ENCODE measurements at places on chromosomes 1 and 21.

DNA sequence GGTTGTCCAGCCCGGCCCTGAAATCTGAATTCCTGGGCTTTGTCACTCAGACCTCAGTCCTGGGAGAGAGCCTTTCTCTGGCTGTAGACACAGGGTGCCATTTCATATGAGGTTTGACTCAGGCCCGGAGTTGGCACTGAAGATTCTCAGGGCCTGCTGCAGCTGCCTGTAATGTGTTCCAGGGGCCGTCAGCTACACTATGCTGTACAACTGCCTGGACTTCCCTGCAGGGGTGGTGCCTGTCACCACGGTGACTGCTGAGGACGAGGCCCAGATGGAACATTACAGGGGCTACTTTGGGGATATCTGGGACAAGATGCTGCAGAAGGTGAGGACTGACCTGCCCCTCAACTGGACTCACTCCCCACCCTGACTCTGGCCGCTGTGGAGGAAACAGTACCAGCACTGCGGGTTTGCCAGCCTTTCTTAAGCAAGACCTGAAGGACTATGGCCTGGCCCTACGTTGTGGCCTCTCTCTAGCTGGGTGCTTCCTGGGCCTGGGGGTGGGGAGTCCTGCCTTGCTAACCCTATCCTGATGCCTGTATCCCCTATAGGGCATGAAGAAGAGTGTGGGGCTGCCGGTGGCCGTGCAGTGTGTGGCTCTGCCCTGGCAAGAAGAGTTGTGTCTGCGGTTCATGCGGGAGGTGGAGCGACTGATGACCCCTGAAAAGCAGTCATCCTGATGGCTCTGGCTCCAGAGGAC is 18.9 kb downstream of the FAAH start:
- DNase-seq: peak; percentile 17

- no peak for DNase-seq
Observed at GRCh38 chr1:153610811-153611301, 2.1 kb downstream of the S100A16 start.

- no peak for DNase-seq
Observed at GRCh38 chr1:30283199-30283962, 440.0 kb downstream of the MATN1 start.

GRCh38 chr1:58592522-58593134 is 15.6 kb upstream of the TACSTD2 start:
- peak; percentile 85 for DNase-seq

DNA sequence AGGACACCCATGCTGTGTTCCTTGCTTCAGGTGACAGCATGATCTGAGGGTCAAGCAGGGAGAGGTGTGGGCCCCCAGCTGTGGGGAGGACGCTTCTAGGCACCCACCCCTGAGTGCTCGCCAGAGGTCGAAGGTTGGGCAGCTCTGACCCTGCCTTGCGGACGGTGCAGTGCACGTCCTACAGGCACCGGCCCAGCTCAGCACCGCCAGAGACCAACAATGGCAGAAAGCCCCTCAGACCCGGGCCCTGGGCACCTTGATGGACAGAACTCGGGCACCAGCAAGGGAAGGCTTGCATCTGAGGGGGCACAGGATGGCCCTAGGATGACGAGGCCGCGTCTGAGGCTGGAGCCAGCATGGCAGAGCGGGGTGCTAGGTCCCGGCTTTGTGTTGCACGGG is 24.7 kb downstream of the NADK start:
- no peak for DNase-seq

- DNase-seq: no peak
Observed at GRCh38 chr1:198132060-198132781, 24.6 kb upstream of the NEK7 start.

- DNase-seq: no peak
Observed at GRCh38 chr1:94385308-94385929, 32.8 kb upstream of the ABCD3 start.

GRCh38 chr21:45200581-45201296 is 87.0 kb downstream of the POFUT2 start:
- DNase-seq: no peak

- no peak for DNase-seq
Observed at GRCh38 chr21:17988102-17988437, 168.9 kb upstream of the C21orf91 start.

DNA sequence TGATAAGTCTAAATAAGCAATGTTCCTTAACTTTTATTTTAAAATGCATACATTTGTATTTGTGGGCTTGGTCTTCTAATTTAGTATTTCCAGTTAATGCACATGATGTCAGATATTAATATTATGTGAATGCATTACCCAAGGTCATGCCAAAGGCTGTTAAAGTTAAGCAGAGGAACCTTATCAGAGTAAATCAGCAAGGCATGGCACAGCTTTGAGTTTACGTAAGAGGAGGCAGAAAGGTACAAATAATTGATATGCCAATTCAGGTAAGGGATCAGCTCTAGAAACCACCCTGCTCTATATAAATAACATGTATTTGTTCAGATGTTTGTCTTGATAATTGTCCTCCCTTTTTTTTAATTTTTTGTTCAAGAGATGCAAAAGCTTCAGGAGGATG is 64.5 kb upstream of the CHRM3 start:
- DNase-seq: no peak

DNA sequence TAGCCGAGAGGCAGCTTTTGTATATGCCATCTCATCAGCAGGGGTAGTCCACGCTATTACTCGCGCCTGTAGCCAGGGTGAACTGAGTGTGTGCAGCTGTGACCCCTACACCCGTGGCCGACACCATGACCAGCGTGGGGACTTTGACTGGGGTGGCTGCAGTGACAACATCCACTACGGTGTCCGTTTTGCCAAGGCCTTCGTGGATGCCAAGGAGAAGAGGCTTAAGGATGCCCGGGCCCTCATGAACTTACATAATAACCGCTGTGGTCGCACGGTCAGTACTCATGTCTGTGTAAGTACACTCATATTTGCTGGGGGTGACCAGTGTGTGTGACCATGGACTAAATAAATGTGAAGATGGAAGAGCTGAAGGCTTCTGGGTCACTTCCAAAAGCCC is 7.4 kb downstream of the WNT2B start:
- DNase-seq: no peak

GRCh38 chr1:38527373-38527966 is 332.1 kb downstream of the RRAGC start:
- no peak for DNase-seq

- peak; percentile 72 for DNase-seq
Observed at GRCh38 chr1:109113590-109114341, at the start of gene ELAPOR1. ELAPOR1 (plus strand) TSS chr1:109114115; CDS start chr1:109114184, 69 bp downstream.

GRCh38 chr1:243587823-243588560 is 262.1 kb downstream of the AKT3 start:
- DNase-seq: no peak

- no peak for DNase-seq
Observed at GRCh38 chr1:43981636-43982035, 2.6 kb downstream of the B4GALT2 start.

- DNase-seq: no peak
Observed at GRCh38 chr1:229046251-229046853, 224.6 kb upstream of the RAB4A start.

DNA sequence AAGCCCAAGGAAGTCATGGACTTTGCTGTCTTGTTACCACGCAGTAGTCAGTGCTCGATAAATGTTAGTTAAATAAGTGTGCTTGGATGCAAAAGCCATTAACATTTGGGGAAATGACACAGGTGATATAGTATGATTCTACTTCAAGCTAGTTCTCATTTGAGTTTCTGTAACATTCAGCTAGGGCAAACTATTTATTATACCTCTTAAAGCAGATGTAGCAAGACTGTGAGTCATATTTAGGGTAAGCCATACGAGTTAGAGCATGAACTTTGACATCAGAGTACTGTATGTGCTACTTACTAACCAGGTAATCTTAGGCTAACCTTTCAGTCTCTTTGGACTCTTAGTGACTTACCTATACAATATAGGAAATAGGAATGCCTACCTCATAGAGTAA is 21.0 kb downstream of the CLCA4 start:
- DNase-seq: no peak

- DNase-seq: peak; percentile 60
Observed at GRCh38 chr1:91697861-91698260, 188.1 kb downstream of the TGFBR3 start.

DNA sequence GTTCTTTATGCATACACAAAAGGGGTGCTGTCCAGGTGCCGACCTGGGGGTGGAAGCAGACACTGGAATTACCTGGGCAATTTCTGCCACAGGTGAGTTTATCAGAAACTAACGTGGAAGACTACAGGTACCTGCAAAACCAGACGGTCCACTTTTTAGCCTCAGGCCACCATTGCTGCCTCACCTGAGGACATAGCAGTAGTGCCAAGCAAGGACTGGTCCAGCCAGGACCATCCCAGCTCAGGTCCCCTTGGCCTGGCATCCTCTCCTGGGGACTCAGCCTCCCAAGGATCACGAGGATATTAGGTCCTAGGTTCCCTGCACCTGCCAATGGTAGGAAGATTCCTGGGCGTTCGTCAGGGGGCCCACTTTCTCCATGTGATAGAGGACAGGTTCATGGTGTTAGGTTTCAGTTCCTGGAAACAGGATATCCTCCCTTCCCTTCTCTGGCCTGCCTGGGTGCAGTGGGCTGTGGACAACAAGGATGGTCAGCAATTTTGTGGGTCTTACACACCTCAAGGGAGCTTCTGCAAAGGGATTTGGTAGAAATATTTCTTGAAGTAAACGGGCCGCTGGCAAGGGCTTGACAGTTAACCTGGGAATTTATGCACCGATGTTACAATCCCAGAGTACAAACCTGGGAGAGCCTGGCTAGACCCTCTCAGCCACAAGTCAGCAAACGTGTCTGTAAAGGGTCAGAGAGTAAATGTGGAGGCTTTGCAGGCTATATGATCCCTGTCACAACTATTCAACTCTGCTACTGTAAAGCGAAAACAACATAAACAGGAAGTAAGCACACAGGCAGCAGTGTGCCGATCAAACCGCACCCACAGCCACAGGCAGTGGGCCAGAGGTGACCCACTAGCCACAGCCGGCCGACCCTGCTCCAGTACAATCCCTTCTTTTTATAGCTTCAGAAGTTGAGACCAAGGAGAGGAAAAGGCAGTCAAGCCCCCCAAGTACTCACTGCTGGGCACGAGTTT is 71.4 kb upstream of the RAB4A start:
- peak; percentile 18 for DNase-seq

GRCh38 chr1:2021550-2021949 is 2.4 kb downstream of the GABRD start:
- no peak for DNase-seq

DNA sequence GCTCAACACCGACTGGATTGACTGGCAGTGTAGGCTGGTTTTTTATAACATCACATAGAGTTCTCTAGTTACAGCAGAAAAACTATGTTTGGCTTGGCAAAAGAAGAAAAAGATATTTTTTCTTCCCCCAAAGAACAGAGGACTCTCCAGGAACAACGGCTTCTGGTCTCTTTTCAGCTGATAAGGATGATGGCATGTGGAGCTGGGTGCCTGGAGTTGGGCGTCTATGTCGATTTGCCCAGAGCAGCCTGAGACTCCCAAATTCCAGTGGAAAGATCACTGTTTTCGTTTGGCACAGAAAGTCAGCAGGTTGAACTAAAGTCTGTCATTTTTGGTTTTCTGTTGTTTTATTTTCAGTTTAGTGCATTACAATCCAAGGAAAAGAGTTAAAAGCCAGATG is 91.1 kb downstream of the SMYD2 start:
- DNase-seq: peak; percentile 39

DNA sequence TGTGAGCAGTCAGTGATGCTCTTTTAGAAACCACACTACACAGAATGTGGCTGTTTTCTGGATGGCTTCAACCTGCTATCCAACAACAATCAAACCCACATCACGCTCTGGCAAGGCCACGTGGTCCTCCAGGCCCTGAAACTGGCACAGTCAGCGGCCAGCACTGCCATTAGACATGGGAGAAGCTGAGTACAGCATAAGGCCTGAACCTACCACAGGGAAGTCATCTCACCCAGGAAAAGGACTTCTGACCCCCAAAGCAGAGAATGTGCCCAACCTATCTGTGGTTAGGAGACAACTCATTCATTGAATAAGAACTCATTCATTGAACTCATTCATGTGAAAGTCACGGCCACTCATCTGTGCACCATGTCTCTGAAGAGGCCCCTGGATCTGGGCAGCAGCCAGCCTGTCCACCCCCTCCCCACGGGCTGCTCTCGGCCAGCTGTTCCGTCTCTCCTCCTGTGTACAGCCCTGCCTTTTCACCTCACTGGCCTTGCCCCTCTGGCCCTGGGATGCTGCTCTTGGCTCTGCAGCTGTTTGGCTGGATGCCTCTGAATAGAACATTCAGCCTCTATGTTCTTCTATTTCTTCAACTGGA is 41.1 kb downstream of the C1orf198 start:
- DNase-seq: no peak

DNA sequence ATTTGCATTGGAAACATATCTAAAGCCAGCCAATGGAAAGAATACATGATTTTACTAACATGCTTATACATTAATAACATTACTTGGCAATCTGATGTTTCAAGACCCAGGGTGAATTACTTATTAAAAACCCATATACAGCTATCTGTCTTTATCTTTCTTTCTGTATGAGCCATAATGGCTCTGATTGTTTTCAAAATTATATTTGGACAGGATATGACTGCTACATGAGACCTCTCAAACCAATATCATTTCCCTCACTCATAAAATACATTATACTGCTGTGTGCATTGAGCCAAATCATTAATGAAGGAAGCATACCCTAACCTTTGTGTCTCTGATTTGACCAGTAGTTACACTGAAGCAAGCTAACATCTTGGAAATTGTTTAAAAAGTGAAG is 205.9 kb upstream of the DPYD start:
- DNase-seq: no peak

GRCh38 chr1:221440658-221441057 is 301.2 kb downstream of the DUSP10 start:
- peak; percentile 82 for DNase-seq

GRCh38 chr1:153760440-153760839 is 14.8 kb upstream of the SLC27A3 start:
- DNase-seq: no peak

GRCh38 chr1:180057883-180058396 is 96.7 kb upstream of the QSOX1 start:
- DNase-seq: no peak

DNA sequence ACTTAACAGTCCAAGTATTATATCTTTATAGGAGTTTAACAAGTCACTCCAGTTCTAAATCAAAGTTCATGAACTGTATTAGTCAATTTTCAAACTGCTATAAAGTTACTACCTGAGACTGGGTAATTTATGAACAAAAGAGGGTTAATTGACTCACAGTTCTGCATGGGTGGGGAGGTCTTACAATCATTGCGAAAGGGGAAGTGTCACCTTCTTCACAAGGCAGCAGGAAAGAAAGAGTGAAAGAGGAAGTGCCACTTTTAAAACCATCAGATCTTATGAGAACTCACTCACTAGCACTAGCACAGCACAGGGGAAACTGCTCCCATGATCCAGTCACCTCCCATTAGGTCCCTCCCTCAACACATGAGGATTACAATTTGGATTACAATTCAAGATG is 70.0 kb downstream of the CLCA4 start:
- DNase-seq: peak; percentile 30

All from umbilical cord (tissue), 2 donors.